ENCODE measurements at places on chromosomes 4 and X.

- no peak for DNase-seq
Measured at GRCh38 chrX:3639236-3639635, 74.2 kb downstream of the PRKX start.

DNA sequence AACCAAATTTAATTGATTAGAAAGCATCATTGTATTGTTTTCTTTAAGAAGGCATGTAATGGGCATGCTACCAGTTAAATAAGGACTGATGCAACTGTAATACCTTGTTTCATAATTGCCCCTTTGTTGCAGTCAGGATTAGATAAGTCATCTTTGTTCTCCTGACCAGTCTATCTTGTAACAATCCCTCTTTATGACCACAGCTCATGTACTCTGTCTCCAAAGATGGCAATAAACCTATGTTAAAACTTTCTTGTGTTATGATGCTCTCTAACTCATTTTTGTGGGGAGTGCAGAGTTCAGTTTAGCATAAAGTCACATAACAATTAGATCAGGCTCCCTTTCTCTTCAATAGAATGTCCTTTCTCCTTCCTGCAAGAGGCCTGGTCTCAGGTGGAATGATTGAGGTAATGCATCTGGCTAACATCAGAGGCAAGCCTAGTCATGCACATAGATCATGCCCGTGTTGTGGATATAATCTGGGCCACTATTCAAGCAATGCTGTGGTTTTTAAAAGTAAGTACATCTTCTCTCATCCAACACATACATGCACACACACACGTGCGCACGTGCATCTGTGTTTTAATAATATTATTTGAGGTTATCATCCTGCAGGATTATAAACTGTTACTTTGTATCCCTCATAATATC, 45.6 kb downstream of the TMEM154 start:
- DNase-seq: no peak

GRCh38 chrX:123436512-123437136, 252.5 kb downstream of the GRIA3 start:
- no peak for DNase-seq

- DNase-seq: no peak
Measured at GRCh38 chr4:25162566-25162965, 2.3 kb upstream of the SEPSECS start.

GRCh38 chrX:107713543-107714205, 61.9 kb downstream of the TSC22D3 start:
- no peak for DNase-seq

GRCh38 chr4:158125310-158125709, 47.5 kb downstream of the GASK1B start:
- DNase-seq: no peak

GRCh38 chrX:119008110-119008744, 33.8 kb downstream of the LONRF3 start:
- DNase-seq: no peak

All from activated CD4-positive, CD25-positive, alpha-beta regulatory T cell (primary cell).